ENCODE measurements at places on chromosomes 12 and 14.

- no peak for DNase-seq
Observed at GRCh38 chr14:99664937-99665273, 19.2 kb upstream of the CYP46A1 start.

GRCh38 chr14:99268810-99269707, 2.9 kb downstream of the BCL11B start:
- no peak for DNase-seq

DNA sequence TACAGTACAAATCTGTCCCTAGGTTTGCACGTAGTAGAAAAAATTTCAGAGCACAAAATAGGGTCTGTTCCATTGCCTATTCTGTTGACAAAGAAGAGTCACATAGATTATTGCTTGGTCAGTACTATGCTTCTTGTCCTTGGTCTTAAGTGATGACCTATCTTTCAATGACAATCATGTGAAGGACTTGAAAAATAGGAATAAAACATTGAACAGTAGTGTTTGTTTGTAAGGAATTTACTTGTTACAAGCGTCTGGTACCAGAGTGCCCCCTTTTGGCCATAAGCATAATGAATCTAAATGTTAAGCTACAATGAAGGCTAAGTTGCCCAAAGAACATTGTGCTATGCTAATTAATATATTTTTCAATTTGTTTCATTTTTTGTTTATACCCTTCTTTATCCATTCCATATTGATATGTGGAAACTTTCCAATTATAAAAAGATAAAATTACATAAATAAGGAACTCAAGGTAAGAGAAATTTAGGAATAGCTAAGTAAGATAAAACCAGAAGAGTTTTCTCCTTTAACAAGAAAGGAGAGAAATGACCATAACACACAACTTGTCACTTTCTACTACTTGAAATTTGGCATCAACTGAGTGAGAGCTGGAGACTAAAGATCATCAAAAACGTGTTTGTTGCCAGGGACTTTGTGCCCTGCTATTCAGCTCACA, 204.7 kb downstream of the EPS8 start:
- DNase-seq: peak; percentile 79

GRCh38 chr12:47767216-47767724, 5.8 kb upstream of the SLC48A1 start:
- peak; percentile 68 for DNase-seq

- no peak for DNase-seq
Observed at GRCh38 chr14:97390096-97390724, 593.0 kb downstream of the VRK1 start.

- no peak for DNase-seq
Observed at GRCh38 chr12:25757037-25757665, 201.3 kb upstream of the RASSF8 start.

DNA sequence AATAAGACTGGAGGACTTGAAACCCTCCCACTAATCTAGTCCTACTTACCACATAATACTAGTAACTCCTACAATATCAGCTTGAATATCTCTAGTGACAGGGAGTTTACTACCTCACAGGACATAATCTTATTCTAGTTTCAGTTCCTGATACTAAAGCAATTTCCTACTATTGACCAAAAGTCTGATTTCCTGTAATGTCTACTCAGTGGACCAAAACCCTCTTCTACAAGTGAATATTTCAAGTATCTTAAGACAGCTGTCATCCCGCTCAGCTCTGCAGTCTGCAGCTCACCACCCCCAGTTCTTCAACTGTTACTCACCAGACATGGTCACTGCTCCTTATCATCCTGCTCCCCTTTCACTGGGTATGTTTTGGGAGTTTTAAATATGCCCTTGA, 70.8 kb upstream of the TMCC3 start:
- no peak for DNase-seq

Measured in suppressor macrophage treated with lipopolysaccharide for 1 hour (primary cell).